ENCODE measurements at places on chromosomes 12 and 14.
A peak's percentile ranks its signal among the peaks of the same experiment; 100 is the strongest.

- DNase-seq, result peak; percentile 82
Observed at GRCh38 chr12:120529641-120530417, 871 bp upstream of the COQ5 start.

GRCh38 chr12:40827683-40828592 lies 135.7 kb downstream of the CNTN1 start:
- no peak for DNase-seq

GRCh38 chr12:92784797-92785562 lies 82.2 kb downstream of the PLEKHG7 start:
- DNase-seq, result peak; percentile 85

- no peak for DNase-seq
Observed at GRCh38 chr12:114938487-114939210, 254.7 kb upstream of the TBX3 start.

DNA sequence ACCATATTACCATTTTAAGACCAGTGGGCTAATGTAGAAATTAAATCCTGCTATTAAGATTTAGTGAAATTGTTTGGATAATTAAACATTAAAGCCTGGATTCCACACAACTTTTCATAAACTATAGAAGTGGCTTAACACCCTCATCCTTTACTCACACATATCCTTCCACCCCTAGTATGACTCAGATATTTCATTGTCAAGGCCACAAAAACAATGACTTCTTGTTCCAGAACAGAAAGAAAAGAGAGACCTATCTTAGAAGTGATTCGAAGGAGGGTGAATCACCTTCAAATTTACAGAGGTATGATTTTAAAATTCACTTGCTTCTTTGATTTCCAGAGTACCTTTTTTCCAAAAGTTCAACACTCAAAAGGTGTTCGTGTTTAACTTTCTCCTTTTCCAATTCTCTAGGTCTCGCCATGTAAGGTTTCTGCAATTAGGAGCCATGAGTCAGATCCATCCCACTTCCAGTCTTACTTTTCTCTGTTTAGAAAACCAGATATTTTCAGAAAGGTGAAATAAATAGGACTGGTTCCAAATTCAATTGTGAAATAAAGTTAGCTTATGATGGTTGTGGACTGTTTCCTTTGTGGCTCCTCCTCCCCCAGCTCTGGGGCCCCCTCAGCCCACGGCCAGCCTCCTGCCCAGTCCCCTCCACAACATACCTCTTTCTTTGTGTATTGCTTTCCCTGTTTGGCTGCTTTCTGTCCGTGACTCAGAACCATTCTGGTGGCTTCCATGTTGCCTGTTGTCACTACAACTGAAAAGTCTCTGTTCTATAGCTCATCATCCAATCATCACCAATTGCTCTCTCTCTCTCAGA lies 24.6 kb upstream of the MGP start:
- DNase-seq, result no peak

DNA sequence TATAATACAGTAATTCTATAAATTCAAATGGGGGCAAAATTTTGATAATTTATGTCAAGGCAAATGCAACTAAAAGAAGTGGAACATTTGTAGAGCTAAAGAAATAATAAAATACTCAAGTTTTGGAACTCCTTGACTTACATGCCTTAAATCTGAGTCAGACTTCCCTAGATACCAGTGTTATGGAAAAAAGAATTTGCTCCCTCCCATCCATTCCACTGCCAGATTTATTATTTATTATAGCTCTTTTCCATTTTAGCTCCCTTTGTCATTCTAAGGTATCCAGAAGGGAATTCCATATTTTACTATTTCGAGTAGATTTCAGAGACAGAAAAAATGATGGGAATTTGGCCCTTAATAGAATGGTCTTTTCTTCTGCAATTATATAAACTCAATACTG lies 44.0 kb downstream of the RHOJ start:
- DNase-seq, result no peak

DNA sequence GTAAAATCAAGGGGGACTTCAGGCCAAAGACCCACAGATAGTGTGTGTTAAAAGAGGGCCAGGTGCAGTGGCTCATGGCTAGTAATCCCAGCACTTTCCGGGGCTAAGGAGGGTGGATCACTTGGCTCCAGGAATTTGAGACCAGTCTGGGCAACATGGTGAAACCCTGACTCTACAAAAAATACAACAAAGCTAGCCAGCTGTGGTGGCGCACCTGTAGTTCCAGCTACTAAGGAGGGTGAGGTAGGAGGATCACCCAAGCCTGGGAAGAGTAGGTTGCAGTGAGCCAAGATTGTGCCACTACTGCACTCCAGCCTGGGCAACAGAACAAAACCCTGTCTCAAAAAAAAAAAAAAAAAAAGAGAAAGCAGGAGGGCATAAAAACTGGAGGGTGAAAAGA lies 8.5 kb downstream of the VCPKMT start:
- DNase-seq, result no peak
